ENCODE measurements at places on chromosomes 2 and 18. TPM values are rescaled to one million over a fixed set of nuclear protein-coding genes. Genes with fewer than 3 reads are reported as not detected.

GRCh38 chr2:200300065-200300464, 6.4 kb upstream of the SPATS2L start:
- H3K27ac ChIP-seq = no peak overlapping the region
- no peak for DNase-seq
- peaks cover 14% of the 10 kb centered on the region for H3K4me1 ChIP-seq

GRCh38 chr2:111689941-111690340, 194.1 kb downstream of the ANAPC1 start:
- no peaks in the 10 kb centered on the region for H3K36me3 ChIP-seq
- peaks cover 19% of the 10 kb centered on the region for H3K4me1 ChIP-seq
- no peak overlapping the region for H3K4me3 ChIP-seq

Gene CHRNG
- total RNA-seq = not detected

GRCh38 chr2:98588880-98589431, 19.4 kb downstream of the COA5 start:
- H3K27me3 ChIP-seq = no peaks in the 10 kb centered on the region
- H3K4me3 ChIP-seq = no peak overlapping the region
- H3K27ac ChIP-seq = no peak overlapping the region
- no peaks in the 10 kb centered on the region for H3K4me1 ChIP-seq
- DNase-seq = no peak

DNA sequence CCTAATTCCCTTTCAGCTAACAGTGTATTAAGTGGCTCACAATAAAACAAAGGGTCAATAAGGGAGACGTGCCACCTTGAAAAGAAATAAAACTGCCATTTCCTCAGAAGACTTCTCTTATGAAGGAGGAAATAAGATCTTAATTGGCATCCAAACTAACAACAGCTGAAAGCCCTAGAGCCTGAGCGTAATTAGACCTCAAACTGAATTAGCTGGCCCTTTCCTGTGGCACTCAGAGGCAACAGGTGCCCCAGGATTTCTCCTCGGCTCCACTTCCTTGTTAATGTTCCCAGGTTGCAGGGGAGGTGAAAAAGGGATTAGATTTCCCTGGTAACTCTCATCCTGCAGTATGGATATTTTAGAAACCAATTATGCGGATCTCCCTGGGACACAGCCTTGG, 804.3 kb downstream of the DCDC2C start:
- H3K4me3 ChIP-seq = no peak overlapping the region
- H3K27ac ChIP-seq = no peak overlapping the region
- DNase-seq = no peak
- no peaks in the 10 kb centered on the region for H3K27me3 ChIP-seq
- H3K36me3 ChIP-seq = no peaks in the 10 kb centered on the region
- H3K4me1 ChIP-seq = no peaks in the 10 kb centered on the region

Gene TFPI
- total RNA-seq = 13.7 TPM
